Retinal pigment epithelial cell (primary cell): ENCODE measurements at places on chromosomes 2 and 18.

- DNase-seq = peak; percentile 29
Measured at GRCh38 chr18:53219853-53220252, 879.9 kb downstream of the DCC start.

DNA sequence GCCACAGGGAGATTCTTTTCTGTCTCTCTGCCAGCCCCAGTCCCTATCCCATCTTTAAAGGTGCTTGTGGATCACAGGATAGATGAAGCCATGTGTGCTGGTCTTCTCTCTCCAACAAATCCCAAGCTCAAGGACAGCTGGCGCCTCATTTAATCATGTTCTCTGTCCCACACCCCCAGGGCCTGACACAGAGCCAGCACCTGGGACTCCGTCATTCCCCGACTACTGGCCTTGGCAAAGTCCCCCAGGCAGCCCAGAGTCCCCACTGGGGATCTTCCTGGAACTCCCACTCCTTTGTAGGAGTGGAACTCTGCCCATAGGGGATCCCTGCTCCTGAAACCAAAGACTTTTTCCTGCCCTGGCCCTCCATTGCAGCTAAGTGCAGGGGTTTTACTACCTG lies 60.8 kb downstream of the MTHFD2 start:
- no peak for DNase-seq

DNA sequence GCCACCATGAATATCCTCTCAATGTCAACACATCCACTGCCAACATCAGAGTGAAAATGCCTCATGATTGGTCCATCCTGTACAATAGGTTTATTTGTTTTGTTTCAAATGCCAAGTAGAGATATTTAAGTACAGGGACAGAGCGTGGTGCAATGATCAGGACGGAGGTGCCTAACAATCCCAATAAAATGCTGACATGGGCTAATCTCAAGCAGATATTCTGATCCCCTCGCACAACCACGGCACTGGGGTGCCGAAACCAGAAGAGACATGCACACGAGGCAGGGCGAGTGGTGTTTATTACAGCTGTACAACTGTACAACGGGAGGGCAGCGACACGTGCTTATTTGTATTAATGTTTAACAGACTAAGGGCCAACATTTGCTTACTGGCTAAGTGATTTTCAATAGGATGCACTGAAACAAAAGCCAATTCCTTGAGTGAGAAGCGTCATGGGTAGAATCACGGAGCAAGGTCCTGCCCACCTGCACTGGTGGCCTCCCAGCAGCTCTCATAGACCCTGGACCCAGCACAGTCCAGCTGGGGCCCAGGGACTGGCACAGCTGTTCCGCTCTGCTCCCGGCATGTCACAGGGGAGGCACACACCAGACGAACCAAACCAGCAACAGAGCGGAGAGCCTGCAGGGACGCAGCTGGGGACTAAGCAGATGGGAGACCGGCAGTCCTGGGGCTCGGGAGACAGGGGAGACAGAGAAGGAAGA lies 101.4 kb downstream of the HDAC4 start:
- DNase-seq = no peak

DNA sequence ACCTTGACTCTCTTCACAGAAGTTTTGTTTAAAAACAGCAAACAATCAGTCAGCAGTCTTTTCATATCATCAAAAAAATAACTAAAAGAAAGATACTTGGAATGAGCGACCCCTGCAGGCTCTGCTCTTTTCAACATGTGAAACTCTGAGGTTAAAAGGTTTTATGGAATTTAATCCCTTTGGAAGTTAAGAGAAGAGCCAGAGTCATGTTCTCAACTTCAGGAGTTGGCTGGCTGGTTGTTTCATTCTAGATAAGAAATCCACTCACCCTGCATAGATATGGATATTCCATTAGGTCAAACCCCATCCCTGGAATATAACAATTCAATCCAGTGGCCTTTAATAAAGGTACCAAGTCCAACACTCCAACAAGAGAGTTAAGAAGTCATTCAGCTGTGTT lies 115.6 kb upstream of the RMDN2 start:
- no peak for DNase-seq

DNA sequence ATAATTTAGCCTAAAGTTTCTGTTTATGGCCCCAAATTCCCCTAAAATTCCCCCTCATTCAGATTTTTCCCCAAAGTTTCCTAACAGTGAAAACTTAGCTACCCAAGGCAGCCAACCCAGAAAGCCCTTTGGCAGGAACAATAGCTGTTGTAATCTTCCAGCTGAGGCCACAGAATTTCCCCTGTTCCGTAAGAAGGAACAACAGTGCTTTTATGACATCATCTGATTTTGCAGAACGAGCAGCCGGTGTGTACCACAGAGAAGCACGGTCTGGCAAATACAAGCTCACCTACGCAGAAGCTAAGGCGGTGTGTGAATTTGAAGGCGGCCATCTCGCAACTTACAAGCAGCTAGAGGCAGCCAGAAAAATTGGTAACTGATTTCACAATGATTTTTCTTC lies 6.3 kb downstream of the TNFAIP6 start:
- no peak for DNase-seq

DNA sequence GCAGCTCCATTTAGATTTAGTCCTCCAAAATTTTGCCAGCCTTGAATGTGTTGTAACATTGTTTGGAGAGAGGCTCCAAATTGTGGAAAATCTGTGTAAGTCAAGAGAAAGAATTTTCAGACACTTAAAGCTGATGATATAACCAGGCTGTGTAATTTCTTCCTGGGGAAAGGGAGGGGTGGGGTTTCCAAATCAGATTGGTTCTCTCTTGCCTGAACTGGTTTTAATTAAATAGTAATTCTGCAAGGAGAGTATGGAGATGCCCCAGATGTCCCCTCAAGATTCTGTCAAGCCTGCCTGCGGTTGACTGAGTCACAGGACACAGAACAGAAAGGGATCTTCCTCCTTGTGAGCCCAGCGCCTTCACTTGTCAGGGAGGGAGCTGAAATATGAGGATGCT lies 54.5 kb downstream of the C18orf63 start:
- DNase-seq = no peak

DNA sequence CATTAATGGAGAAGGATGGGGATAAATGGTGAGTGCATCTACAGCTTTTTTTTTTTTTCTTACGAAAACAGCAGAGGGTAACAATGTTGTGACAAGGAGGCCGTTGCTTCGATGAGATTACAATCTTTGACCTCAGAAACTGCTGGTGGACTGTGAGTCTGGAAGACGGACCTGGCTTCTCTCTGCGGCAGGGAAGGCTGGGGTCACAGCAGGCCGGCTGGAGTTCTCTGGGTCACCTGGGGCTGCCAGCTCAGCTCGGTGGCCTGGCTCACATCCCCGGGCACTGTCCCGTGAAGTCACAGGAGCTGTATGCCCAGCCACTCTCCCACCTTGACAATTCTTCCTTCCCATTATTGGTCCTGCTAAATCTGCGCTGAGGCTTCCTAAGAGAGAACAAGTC lies 160.8 kb downstream of the ACKR3 start:
- no peak for DNase-seq

GRCh38 chr2:148253685-148254084 lies 232.8 kb downstream of the MBD5 start:
- DNase-seq = no peak
